ENCODE measurements at places on chromosomes 2 and 18. TPM values are rescaled to one million over a fixed set of nuclear protein-coding genes. Genes with fewer than 3 reads are reported as not detected.

SS18 gene
- total RNA-seq = 189 TPM

GAL3ST2 gene
- 0.17 TPM for total RNA-seq

LOXHD1 gene
- total RNA-seq = not detected

MMADHC gene
- total RNA-seq = 155 TPM

PTPRN gene
- 0.52 TPM for total RNA-seq
